ENCODE measurements at places on chromosomes 12 and 14. TPM values are rescaled to one million over a fixed set of nuclear protein-coding genes. Genes with fewer than 3 reads are reported as not detected.

DNA sequence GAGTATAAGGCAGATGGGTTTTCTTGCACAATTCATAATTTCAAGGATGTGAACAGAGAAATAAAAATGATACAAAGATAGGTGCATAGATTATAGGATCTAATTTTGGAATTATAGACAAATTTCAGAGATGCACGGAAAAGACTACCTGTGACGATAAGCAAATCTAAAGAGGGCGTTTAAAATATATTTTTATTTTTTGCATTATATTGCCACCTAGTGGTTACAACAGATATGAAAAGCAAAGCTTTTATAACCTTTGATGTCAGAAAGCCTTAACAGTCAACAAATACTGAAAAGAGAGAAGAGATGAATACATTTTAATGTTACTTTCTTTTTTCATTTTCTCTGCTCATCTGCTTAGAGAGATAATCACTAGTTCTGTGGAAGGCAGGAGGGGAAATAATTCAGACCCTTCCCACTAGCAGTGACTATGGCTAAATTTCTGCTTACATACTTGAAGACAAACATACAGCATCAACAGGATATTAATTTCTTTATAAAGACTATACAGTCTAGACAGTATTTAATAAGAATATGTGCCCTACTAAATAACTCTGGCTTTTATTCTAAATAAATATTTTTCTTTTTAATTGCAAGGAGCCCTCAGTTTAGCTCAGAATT lies 46.3 kb downstream of the NTS start:
- DNase-seq, result peak; percentile 45

DNA sequence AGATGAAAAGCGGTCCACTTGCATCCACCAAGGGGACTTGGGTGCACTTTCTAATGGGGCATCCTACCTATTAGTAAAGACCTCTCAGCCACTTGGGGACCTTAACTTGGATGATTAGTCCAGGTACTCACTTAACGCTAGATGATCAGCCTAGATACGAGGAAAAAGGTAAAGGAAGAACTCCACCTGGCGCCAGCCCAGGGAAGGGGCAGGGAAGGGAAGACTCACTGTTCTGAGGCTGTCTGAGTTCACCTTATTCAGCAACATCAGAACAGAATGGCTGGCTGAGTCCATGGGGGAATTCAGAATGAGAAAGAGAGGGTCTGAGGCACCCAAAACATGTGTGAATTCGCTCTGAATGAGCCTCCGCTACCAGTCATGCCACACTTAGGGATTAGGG lies 7.1 kb downstream of the IL22 start:
- no peak for DNase-seq

- no peak for DNase-seq
Observed at GRCh38 chr12:84701041-84701440, 211.6 kb downstream of the SLC6A15 start.

- peak; percentile 64 for DNase-seq
Observed at GRCh38 chr12:52151837-52152783, 39.7 kb downstream of the KRT80 start.

- DNase-seq, result no peak
Observed at GRCh38 chr12:116138364-116138763, 139.1 kb downstream of the MED13L start.

DNA sequence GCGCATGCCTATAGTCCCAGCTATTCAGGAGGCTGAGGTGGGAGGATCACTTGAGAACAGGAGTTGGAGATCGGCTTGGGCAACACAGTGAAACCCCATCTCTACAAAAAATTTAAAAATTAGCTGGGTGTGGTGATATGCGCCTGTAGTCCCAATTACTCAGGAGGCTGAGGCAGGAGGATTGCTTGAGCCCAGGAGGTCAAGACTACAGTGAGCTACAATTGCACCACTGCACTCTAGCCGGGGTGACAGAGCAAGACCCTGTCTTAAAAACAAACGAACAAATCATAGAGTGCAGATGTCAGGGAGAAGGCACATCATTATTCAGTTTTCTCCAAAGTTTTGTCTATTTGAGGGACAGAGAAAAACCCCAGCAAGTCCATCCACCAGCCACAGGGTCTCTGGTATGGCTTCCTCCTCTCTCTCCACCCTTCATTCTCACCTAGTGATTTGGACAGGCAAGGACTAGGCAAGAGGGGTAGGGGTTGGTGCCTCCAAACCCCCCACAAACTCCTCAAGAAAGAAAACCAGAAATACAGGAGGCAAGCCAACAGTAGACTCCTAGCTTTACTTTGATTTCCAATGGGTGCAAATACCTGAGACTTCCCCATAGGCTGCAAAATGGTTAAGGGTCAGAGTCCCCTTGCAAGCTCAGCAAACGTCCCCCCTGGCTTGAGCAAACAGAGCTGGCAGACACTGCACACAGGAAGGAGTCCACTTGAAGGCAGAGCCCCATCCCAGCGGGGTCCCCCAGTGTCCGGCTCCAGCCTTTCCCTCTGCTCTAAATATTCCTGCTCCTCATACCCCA lies 26.5 kb upstream of the RPLP0 start:
- no peak for DNase-seq

DNA sequence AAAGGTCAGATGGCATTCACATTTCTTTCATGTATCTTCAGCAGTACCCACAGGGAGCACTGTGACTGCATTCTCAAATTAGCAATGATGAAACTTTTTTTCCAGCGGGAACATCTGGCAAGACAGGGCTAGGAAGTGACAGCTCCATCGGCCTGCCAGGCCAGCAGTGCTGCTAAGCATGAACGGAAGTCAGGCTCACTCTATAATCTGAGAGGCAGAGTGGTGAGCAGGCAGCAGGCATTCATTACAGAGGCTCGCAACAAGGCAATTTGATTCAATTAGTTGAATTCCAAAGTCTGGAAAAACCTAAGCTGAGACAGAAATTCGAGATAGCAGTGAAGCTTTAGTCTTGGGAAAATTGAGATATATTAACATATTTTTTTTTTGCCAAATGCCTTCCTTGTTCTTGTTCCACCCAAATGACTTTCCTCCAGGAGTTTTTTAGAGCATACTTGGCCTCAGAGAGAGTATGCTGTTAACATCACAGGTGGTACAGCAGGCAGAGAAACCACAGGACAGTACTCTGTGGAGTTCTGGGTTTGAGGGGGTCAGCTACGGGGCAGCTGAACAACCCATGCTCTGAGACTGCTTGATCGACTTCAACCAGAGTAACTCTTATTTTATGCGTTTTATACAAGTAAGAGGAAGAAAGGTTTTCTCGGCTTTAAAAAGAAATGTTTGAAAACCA lies 414.9 kb downstream of the APAF1 start:
- DNase-seq, result peak; percentile 39

DNA sequence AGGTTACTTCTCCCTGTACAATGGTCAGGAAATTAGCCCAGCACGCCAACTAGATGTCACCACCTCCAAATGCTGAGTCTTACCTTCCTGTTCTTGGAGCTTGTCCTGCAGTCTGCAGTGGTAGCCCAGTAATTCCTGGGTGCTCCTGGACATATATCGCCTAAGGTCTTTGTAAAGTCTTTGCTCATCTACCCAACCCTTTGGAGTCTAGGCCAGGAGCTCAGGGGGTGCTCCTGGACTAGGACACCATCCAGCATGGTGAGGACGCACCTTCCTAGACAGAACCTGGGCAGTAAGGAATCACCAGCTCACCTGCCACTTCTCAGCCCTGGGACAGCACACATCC lies 569 bp downstream of the SERPINA10 start:
- DNase-seq, result no peak

DNA sequence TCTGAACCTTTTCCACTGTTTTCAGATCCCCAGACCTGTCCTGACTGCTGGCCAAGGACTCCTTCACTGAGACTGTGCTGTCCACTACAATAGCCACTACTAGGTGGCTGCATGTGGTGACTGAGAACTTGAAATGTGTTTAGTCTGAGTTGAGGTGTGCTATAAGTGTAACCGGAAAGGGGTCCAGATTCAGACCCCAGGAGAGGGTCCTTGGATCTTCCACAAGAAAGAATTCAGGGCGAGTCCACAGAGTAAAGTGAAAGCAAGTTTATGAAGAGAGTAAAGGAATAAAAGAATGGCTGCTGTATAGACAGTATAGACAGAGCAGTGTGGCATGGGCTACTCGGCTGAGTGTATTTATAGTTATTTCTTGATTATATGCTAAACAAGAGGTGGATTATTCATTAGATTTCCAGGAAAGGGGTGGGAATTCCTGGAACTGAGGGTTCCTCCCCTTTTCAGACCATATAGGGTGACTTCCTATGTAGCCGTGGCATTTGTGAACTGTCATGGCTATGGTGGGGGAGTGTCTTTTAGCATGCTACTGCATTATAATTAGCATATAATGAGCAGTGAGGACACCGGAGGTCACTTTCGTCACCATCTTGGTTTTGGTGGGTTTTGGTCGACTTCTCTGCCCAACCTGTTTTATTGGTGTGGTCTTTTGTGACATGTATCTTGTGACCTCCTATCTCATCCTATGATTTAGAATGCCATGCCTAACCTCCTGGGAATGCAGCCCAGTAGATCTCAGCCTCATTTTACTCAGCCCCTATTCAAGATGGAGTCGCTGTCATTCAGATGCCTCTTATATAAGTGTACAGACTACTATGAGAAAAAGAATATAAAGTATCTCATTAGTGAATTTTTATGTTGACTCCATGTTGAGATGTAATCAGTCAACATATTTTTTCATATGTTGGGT lies 70.0 kb upstream of the SRSF5 start:
- peak; percentile 47 for DNase-seq

- DNase-seq, result no peak
Observed at GRCh38 chr12:39062266-39062996, 157.0 kb upstream of the CPNE8 start.

GRCh38 chr12:121365416-121366062 lies 13.3 kb upstream of the ANAPC5 start:
- DNase-seq, result peak; percentile 24

GRCh38 chr12:63238892-63239291 lies 87.9 kb upstream of the AVPR1A start:
- DNase-seq, result no peak

GRCh38 chr12:61798778-61799177 lies 461.4 kb upstream of the USP15 start:
- DNase-seq, result no peak

DNA sequence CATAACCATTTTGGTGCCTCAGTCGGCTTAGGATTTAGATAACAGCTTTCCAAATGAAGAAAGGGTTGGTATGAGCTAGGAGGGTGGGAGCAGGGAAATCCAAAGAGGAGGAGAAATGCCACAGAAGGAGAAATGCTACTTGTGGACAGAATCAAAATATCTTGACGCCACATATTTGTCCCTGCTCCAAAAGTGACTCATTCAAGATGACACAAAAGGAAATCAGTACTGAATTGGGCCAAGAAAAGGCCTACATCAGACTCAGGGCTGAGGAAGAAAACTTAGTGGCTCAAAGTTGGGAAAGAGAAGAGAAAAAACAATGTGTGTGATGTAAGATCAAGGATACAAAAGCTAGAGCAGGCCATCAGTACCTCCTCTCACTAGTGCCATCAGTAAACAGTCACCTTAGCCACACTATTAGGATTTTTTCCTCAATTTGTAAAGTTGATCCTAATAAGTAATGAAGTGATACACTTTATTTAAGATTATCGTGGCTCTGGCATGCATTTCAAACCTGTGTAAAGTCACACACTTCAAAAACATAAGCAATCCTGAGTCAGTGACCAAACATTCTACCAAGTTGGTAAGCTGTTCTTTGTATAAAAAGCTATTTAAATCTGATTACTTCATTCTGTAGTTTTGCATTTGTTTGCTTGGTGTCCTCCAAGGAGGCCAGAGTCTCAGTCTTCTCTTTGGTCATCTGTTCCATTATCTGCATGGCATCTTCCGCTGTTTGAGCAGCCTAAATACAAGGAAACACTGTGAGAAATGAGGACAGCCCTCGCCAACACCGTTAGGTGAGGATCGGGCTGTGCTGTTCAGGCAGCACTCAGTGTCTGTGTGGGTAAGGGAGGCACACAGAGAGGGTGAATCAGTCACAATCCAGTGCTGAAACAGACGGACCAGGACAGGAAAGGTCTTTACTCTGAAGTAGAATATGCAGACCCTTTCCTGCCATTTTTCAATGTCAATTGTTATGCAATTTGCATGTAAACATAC lies 52.6 kb upstream of the VPS33A start:
- DNase-seq, result peak; percentile 96

- DNase-seq, result no peak
Observed at GRCh38 chr12:87280356-87280755, 748.8 kb downstream of the C12orf50 start.

DNA sequence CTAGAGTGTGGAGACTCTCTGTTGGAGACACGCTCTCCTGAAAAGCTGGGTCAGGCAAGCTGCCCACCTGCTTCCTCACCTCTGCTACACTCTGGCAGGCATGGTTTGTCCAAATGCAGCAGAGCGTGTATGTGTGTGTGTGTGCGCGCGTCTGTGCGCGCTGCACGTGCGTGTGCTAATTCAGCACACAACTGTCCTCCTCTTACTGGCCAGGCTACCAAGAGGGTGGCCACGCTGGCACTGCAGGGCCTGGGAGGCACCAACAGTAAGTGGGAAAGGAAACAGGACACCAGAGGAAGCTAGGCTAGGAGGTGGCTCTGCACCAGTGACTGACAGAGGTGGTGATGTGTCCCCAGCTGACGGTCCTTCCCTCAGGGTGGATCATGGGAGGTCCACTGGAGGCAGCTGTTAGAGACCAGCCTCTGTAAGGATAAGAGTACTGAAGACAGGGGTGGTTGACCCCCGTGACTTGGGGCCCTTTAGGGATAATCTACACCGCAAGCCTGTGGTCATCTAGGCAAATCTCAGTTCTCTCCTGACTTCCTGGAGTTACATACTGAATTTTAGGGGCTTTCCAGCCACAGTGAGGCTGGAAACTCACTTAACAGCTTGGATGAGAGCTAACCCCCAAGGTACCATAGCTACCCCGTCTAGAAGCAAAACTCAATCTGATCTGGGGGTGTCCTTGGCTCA lies 15.6 kb upstream of the TFCP2 start:
- DNase-seq, result no peak

GRCh38 chr12:75577812-75578211 lies 66.4 kb upstream of the KRR1 start:
- no peak for DNase-seq

- no peak for DNase-seq
Observed at GRCh38 chr12:95944108-95944704, 1.1 kb downstream of the AMDHD1 start.

- peak; percentile 77 for DNase-seq
Observed at GRCh38 chr14:99420711-99421110, 59.9 kb downstream of the SETD3 start.

GRCh38 chr14:31902002-31902401 lies 175.1 kb upstream of the ARHGAP5 start:
- DNase-seq, result no peak

GRCh38 chr14:31068235-31068634 lies 42.1 kb upstream of the STRN3 start:
- DNase-seq, result no peak

- no peak for DNase-seq
Observed at GRCh38 chr12:23617749-23618148, 331.7 kb downstream of the SOX5 start.

GRCh38 chr14:101125313-101125712 lies 221.8 kb upstream of the RTL1 start:
- DNase-seq, result no peak

Gene DLK1
- not detected for total RNA-seq

Gene TMEM132D
- total RNA-seq, result not detected

Gene CIROP
- total RNA-seq, result 1.0 TPM

Gene SLC5A8
- total RNA-seq, result not detected

Gene EVL
- total RNA-seq, result 12.8 TPM

Gene TPPP2
- total RNA-seq, result not detected

Gene EGLN3
- 1.8 TPM for total RNA-seq

Gene ZDHHC22
- not detected for total RNA-seq

Gene TOMM20L
- total RNA-seq, result not detected

Gene ZFHX2
- total RNA-seq, result 0.33 TPM

Gene TMEM179
- under 0.01 TPM for total RNA-seq

Gene TGFB3
- 10.5 TPM for total RNA-seq

Gene CMKLR1
- under 0.01 TPM for total RNA-seq

Gene RAN
- total RNA-seq, result 409 TPM
